Activated naive CD4-positive, alpha-beta T cell (primary cell): ENCODE measurements at places on chromosomes 13 and 19.

- DNase-seq = no peak
These were observed 20.7 kb downstream of the PAN3 start for GRCh38 chr13:28159057-28159456.

- no peak for DNase-seq
These were observed 290.2 kb downstream of the ZNF536 start for GRCh38 chr19:30662211-30662861.

- DNase-seq = no peak
These were observed 23.2 kb downstream of the HSPH1 start for GRCh38 chr13:31138515-31138914.

GRCh38 chr13:28544026-28544425, 49.1 kb upstream of the FLT1 start:
- DNase-seq = no peak
